ENCODE measurements at places on chromosomes 11 and 22.

GRCh38 chr11:121958971-121959325 lies 157.1 kb downstream of the BLID start:
- no peak for DNase-seq

- no peak for DNase-seq
These were observed 35.1 kb downstream of the RPL3 start for GRCh38 chr22:39284142-39284980.

GRCh38 chr11:61769169-61769920 lies 16.9 kb downstream of the MYRF start:
- DNase-seq = no peak

DNA sequence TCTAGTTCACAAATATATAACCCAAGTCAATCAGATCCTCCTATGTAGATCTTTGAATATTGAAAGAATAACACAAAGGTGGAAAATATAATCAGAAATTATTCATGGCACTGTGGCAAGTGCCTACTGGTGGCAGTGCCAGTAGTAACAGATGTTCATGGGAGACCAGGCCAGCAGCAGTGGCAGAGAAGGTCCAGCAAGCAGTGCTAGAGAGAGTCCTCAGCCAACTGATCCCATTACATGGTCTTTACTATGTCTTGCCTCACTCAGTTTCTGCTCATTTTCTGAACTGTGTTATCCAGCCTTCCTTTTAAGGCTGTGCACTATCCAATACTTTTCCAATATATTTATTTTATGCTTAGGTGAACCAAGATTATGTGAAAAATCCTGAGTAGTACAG lies 124.9 kb downstream of the MRTFA start:
- no peak for DNase-seq

- DNase-seq = peak; percentile 70
These were observed 1.6 kb downstream of the DIXDC1 start for GRCh38 chr11:111938687-111939160.

DNA sequence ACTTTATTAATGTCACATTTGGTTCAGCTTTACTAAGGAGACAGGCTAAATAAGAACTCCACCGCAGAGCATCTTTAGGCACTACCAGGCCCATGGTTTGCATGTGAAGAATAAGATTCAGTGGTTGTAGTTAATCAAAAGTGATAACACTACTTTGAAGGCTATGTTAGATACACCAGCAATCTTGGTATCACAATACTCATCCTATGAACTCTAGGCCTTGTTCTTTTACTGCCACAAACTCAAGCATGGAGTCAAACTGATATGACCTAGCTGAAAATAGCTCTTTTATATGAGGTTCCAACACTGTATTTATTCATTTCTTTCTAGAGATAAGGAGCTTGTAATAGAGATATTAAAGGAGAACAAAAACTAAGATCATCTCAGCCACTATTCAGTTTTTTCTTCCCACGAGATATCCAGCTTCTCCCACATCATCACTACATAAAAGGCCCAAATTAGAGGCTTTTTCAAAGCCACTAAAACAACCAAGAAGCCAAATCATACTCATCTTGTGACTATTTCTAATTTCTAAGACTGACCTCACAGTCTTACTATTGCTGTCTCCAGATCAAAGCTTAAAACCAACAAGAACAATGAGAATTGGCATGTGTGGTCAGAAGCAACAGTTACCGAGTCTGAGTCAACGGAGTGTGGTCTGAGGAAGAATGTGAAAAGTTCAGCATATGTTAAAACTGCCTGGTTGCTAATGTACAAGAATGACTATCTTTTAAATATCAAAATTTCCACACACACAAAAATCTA lies 25.1 kb upstream of the GUCY1A2 start:
- DNase-seq = no peak

DNA sequence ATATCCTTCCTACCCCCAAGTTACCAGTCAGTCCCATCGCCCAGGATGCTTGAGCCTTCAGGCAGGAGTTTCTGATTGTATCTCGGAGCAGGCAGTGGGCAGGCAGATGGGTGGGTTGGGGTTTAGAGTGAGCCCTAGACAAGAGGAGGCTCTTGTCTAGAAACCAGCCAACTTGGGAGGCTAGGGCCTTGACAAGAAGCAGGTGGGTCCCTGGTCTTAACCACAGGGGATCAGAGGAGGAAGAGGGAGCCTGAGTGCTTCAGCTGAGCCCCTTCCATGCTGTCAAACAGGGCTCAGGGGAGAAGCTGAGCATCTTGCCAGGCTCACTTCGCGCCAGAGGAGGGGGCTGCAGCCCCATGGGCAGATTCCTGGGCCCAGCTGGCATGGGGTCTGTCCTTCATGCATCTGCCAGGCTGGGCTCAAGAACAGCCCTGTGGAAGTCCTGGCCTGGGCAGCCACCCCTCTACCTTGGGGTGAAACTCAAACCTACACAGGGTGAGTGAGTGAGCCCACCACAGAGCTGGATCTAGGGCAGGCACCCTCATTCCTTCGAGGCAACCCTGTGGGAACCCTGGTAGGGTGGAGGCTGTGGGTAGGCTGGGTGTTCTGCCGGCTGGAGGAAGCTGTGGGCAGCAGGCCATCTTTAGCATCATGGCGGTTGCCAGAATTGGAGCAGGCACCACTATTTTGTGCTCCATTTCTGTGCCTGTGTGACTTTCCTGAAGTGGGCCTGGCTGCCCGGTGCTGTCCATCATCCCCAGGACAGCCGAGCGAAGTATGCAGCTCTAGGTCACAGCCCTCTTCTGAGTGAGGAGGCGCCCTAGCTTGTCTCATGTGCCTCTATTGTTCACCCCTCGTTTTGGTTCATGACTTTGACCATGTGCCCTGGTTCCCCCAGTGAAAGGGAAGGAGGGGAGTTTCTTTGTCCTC lies 108.1 kb downstream of the MORC2 start:
- no peak for DNase-seq

GRCh38 chr11:7890417-7891172 lies 40.5 kb downstream of the OR10A6 start:
- no peak for DNase-seq

- DNase-seq = peak; percentile 88
These were observed 9.2 kb downstream of the FXYD2 start for GRCh38 chr11:117815262-117815803.
